T-helper 1 cell treated with Interleukin-12 subunit alpha and Interleukin-12 subunit beta and Interleukin-4 antibody, amounts not matched to agents 30 ng/mL and 1 ng/mL, for 36 hours (primary cell): ENCODE measurements at places on chromosomes 7 and 10. TPM values are rescaled to one million over a fixed set of nuclear protein-coding genes. Genes with fewer than 3 reads are reported as not detected.

Gene ATOH7
- not detected in 2 replicates for total RNA-seq

Gene SLC39A12
- total RNA-seq = not detected in 2 replicates

Gene LMBR1
- total RNA-seq = 54.3 and 57.3 TPM in 2 replicates

Gene ANKRD7
- total RNA-seq = not detected in 2 replicates

Gene PVRIG
- total RNA-seq = 69.1 and 72.8 TPM in 2 replicates

Gene ANKMY2
- total RNA-seq = 7.7 and 8.5 TPM in 2 replicates

Gene GPER1
- total RNA-seq = not detected in 2 replicates

Gene LEP
- not detected in 2 replicates for total RNA-seq

Gene TRIL
- 0.44 and 0.47 TPM in 2 replicates for total RNA-seq

Gene PMS2
- 23.2 and 23.7 TPM in 2 replicates for total RNA-seq

Gene SKIDA1
- total RNA-seq = 0.05 TPM in 1 of 2 replicates, not detected in the other
